ENCODE measurements at places on chromosomes 3 and 15. TPM values are rescaled to one million over a fixed set of nuclear protein-coding genes. Genes with fewer than 3 reads are reported as not detected.

DNA sequence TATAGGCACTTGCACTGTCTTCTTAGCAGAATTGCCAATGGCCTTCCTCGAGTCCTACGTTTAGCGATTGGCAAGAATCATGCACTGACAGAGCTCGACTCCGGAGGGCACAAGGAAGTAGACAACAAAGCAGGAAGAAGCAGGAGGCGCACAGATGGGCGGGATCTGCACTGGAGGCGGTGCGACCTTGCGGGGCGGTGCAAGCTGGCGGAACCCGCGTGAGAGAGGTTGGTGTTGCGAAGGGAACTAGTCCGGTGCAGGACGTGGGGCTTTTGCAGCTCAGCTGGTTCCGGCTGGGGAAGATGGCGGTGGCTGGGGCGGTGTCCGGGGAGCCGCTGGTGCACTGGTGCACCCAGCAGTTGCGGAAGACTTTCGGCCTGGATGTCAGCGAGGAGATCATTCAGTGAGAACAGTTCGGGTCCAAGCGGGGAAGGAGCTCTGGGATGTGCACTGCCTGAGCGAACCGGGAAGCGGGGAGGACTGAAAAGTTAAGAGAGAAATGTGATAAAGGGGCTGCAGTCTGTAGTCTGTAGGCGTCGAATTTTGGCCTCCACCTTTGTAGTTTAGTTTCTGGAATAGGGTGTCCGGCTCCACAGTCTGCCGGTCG lies at the start of gene TRIP4:
Gene TRIP4 (plus strand): TSS at position 275 of the 607 bp plus-strand sequence. CDS start 28 bp downstream, at position 303.
- DNase-seq: peak; percentile 94

GRCh38 chr3:8301977-8302735 lies 199.5 kb upstream of the LMCD1 start:
- peak; percentile 63 for DNase-seq

DNA sequence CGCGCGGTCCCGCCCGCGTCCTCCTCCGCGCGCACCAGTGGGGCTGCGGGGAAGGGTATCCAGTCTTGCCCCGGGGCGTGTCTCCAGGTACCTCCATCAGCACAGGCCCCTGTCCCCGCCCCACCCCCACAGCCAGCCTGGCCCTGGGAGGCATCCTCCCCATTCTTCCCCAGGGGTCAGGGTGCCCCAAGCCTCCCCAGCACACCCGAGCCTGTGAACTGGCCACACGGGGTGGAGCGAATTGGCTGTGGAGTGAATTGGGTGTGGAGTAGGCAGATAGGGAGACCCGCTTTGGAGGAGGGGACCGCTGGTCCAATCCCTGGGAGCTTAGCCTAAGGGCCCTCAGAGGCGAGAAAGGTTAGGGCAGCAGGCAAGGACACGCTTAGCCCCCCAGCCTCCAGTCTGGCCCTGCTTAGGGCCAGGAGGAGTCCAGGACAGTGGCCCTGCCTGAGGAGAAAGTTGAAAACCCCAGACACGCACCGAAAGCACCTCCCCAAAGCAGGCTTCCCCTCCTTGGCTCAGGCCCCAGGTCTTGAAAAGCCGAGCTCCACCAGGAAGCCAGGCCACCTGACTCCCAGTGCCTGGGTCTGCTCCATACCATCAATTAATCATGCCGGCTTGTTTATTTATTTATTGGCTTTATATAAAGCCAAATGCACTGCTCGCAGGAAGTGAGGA lies 107.7 kb upstream of the SLC6A11 start:
- no peak for DNase-seq

DNA sequence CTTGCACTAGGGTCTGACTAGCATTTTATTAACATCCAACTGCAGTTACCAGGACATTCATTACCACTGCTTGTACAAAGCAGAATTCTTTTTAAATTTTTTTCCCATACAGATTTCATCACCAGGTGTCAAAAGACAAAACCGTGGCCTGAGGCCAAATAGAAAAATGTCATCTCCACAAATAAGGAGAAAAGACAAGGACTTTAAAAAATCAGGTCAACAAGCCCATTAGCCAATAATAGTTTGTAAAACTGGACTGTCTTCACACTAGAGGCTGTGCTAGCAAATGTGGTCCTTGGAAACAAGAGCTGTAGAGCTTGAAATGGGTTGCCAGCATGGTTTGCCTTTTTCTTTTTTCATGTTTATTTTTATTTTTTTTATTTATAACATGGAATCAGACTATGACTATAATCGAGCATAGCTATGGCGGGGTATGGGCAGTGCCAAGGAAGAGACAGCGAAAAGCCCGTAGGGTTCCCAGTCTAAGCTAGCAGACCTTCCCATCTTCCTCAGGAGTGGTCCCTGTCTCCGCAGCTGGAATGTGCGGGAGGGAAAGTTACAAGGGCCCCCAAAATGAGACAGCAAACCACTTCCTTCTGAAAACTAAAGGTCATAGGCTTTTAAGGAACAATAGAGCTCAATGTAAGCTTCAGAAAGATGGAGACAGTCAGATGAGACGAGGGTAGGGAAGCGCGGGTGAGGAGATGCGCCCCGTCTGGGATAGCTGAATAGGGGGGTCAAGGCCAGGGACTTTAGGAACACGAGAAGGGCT lies 1.5 kb downstream of the PTPN9 start:
- DNase-seq: peak; percentile 42

GRCh38 chr3:79761441-79761840 lies 6.4 kb downstream of the ROBO1 start:
- DNase-seq: no peak

DNA sequence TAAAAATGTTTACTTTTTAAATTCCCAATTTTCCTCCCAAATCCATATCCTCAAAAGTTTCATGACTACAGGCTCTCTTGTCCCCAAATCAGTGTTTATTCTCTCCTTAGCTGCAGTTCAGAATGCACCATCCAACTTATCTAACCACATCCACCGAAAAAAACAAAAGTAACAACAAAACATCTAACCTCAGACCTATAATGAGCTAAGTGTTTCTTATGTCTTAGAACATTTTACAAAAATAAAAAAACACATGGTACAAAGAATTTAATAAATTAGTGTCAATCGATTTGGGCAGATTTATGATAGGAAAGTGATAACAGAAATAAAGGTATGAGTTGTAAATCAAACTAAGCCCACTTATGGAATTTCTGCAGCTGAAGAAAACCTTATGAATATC lies 13.6 kb downstream of the SATB1 start:
- DNase-seq: no peak

DNA sequence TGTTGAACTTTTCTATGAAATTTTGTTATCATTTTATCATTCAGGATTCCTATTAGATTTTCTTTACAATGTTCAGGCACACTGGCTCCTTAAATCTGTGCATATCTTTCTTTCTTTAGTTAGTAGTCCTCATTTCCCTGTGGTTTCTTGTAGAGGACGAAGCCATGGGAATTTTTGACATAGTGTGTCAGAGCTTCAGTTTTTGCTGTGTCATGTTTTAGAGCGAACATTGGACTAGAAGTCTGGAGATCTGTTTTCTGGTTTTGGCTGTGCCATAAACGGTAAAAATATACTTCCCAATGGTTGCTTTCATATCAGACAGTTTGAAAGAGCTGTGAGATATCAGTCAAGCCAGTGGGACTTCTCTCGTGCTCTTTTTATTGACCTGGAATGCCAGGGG lies 105.2 kb downstream of the CHCHD4 start:
- DNase-seq: no peak

DNA sequence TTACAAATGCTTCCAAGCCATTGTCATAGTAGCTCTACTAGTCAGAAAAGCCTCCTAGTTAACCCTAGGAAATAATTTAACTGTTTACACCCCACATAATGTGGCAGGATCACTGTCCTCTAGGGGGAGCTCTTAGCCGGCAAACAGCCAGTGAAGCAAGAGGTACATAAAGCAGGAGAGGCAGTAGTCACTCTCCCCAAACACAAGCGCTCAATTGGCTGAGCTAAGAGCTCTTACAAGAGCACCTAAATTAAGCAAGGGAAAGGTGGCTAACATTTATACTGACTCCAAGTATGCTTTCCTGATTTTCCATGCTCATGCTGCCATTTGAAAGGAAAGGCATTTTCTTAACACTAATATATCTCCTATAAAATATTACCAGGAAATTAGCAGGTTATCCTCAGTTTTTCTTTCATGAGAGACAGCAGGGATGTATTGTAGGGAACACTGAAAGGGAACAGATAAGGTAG lies 37.6 kb downstream of the NCEH1 start:
- DNase-seq: peak; percentile 92

DNA sequence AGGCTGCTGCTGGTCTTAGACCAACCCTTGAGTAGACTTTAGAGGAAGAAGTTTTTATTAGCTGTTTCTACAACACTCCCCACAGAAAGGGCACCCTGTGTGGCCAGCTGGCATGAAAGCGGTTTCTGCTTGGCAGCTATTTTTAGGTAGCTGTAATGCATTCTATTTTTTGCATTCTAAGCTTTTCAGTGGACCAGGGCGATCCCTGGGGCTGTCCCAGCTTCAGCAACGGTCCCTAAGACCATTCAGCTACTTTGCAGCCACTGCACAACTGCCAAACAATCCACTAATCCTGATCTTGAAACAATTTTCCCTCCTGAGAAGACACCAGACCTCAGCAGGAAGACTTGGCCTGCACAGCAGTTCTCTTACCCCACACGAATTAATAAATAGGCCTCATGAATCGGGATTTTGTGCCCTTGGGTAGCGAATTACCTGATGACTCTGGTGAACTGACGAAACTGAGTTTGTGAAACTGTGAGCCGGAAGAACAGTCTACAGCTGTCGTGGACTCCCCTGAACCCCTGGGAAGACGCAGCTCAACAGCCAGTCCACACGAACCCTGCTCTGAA lies 14.6 kb upstream of the TFRC start:
- no peak for DNase-seq

- DNase-seq: no peak
Observed at GRCh38 chr3:190617185-190617584, 103.3 kb downstream of the IL1RAP start.

GRCh38 chr3:133570139-133570936 lies 3.1 kb upstream of the CDV3 start:
- DNase-seq: peak; percentile 53

PRSS50 gene
- not detected for total RNA-seq

TOPBP1 gene
- total RNA-seq: 27.7 TPM

DAZL gene
- not detected for total RNA-seq

NOX5 gene
- 1.4 TPM for total RNA-seq

IGSF10 gene
- not detected for total RNA-seq

SEMA5B gene
- not detected for total RNA-seq

PEX5L gene
- total RNA-seq: 0.47 TPM

GPR27 gene
- 6.3 TPM for total RNA-seq

CD96 gene
- total RNA-seq: not detected

PRR20G gene
- not detected for total RNA-seq

GREM1 gene
- total RNA-seq: not detected

SERINC4 gene
- not detected for total RNA-seq

ALPK3 gene
- 0.10 TPM for total RNA-seq

ITIH1 gene
- total RNA-seq: not detected
